Activated T-helper 17 cell treated with anti-CD3 and anti-CD28 coated beads, Interleukin-2, amount 50 U/mL, for 72 hours (primary cell): ENCODE measurements at places on chromosomes 5 and 9. TPM values are rescaled to one million over a fixed set of nuclear protein-coding genes. Genes with fewer than 3 reads are reported as not detected.

The HAPLN1 gene
- total RNA-seq, result not detected

The CNTNAP3 gene
- not detected for total RNA-seq

The DOCK8 gene
- total RNA-seq, result 158 TPM

The FUT7 gene
- total RNA-seq, result 12.1 TPM

The TCERG1 gene
- total RNA-seq, result 84.1 TPM

The SPATA6L gene
- total RNA-seq, result 1.6 TPM

The TRPM6 gene
- total RNA-seq, result 0.19 TPM

The PCDHGA6 gene
- 0.06 TPM for total RNA-seq

The SREK1 gene
- total RNA-seq, result 72.4 TPM
